Astrocyte (in vitro differentiated cells and primary cell): ENCODE measurements at places on chromosomes 7 and 10. TPM values are rescaled to one million over a fixed set of nuclear protein-coding genes. Genes with fewer than 3 reads are reported as not detected.

DNA sequence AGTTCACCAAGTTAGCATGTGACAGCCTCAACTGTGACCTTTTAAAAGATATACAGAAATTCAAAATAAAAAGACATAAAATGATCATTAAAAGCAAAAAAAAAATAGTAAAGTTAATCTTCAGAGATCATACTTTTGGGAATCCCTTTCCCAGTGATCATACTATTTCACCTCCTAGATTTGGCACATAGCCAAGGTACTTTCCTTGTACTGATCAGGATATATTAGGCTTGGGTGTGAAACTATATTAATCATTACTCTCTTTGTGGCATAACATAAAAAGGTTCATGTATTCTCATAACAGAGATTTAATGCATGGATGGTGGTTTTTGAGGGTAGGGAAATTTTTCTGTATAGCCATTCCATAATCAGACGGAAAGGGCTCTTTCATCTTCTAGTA lies 109.6 kb upstream of the ZWINT start:
- H3K4me3 ChIP-seq = no peak overlapping the region

Gene PBLD
- total RNA-seq = 5.7 and 6.1 TPM in 2 replicates

DNA sequence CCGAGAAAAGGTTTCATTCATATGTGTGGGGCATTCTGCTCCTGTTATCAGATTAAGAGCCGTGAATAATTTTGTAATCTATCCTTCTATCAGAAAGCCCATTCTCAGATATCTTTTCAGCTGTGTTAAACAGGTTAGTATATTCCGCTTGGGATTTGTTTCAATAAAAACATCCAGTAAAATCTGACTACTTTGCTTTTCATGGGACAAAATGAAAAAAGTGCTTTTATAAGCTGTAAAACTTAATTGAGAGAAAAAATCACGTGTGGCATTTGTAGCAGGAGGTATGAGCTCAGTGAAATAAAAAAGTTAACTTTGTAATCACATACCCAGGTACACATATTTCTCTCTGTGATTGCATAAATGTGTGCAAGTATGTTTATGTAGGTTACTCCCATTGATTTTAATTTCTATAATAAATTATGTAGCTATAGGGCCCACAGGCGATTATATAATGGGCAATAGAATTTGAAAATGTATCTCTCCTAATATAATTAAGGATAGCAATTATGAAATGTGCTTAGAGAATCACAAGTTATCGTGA lies 3.9 kb downstream of the MET start:
- H3K27ac ChIP-seq = no peak overlapping the region
- no peaks in the 10 kb centered on the region for H3K36me3 ChIP-seq
- H3K4me1 ChIP-seq = peaks cover 15% of the 10 kb centered on the region
- no peak overlapping the region for H3K4me3 ChIP-seq
- no peaks in the 10 kb centered on the region for H3K27me3 ChIP-seq

Gene RBM33
- 50.5 and 53.3 TPM in 2 replicates for total RNA-seq

Gene DOCK4
- 31.4 and 32.2 TPM in 2 replicates for total RNA-seq

DNA sequence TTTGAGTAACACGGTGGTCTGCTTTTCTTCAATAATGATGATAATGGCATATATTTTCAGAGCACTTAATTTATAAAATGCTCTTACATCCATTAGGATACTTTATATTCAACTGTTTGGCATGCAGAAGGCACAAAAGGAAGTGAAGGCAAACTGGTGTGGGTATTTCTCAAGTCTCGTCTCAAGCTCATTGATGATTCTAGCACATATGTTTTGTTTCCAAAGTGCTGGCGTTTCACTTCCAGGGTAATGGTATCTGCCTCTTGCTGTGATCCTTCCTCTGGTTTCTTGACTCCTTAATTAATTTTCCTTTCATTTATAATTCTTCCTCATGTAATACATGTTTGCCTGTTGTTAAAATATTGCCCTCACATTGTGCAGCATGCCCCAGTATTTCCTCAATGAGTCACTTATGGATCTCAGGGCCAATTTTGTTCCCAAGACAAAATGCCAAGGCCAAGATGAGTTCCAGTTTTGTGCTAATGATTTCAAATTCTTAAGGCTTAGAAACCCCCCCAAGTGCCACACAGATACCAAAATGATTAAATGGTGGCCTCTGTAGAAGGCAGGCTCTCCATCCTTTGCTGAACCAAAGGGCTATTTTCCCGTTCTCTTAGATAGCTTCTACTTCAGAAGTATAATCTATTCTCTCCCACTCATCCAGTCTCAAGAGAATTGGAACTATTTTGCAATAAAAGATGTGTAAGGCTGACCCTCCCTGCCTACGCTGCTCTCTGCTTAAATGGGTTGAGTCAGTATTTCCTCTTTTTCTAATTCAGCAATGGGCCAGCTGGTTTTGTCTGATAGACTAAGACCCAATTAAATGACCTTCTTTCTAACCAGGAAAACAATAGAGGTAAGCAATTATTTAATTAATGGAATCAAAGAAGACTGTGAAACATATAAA lies 171.2 kb downstream of the ZNF365 start:
- H3K4me1 ChIP-seq = no peaks in the 10 kb centered on the region
- H3K27me3 ChIP-seq = no peaks in the 10 kb centered on the region
- H3K36me3 ChIP-seq = no peaks in the 10 kb centered on the region
- no peak overlapping the region for H3K27ac ChIP-seq

GRCh38 chr7:44689427-44689826 lies 59.2 kb upstream of the ZMIZ2 start:
- H3K27me3 ChIP-seq = no peaks in the 10 kb centered on the region
- no peaks in the 10 kb centered on the region for H3K36me3 ChIP-seq
- DNase-seq = no peak
- peaks cover 9% of the 10 kb centered on the region for H3K4me1 ChIP-seq
- no peak overlapping the region for H3K4me3 ChIP-seq

DNA sequence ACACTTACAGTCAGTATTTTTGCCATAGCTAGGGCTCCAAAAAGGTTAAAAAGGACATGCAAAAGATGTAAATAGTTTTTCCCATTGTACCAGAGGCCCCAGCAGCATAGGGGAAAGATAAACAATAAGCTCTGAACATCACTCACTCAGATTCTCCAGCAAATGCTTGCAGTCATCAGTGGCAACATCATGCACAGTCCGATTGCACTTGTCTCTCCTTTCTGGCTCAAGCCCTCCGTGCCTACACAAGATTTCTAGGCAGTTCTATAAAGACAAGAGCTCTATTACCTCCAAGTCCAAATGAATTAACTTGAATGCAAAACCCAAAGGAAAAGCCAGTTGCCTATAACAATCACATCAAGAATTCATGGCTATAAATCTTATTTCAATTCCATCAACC lies 106.3 kb downstream of the CTTNBP2 start:
- H3K27ac ChIP-seq = no peak overlapping the region
- no peaks in the 10 kb centered on the region for H3K4me1 ChIP-seq
- H3K36me3 ChIP-seq = no peaks in the 10 kb centered on the region
- no peak for DNase-seq
- H3K27me3 ChIP-seq = no peaks in the 10 kb centered on the region
- no peak overlapping the region for H3K4me3 ChIP-seq

Gene CHRM2
- not detected in 2 replicates for total RNA-seq

Gene CHST3
- 42.9 and 43.5 TPM in 2 replicates for total RNA-seq

GRCh38 chr7:123096976-123097375 lies 101.5 kb upstream of the TAS2R16 start:
- H3K27ac ChIP-seq = no peak overlapping the region
- H3K27me3 ChIP-seq = no peaks in the 10 kb centered on the region
- H3K36me3 ChIP-seq = no peaks in the 10 kb centered on the region
- no peaks in the 10 kb centered on the region for H3K4me1 ChIP-seq
- no peak for DNase-seq

DNA sequence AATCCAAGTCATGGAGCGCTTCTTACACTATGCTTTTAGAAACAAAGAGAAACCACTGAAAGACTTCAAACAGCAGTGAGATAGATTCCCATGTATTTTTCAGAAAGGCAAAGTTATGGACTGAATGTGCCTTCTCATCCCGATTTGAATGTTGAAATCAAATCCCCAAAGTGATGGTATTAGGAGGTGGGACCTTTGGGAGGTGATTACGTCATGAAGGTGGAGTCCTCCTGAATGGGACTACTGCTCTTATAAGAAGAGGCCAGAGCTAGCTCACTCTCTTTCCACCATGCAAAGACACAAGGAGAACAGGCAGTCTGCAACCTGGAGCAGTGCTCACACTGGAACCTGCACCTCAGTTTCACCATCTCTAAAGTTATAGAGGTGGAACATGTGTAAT lies 1279.8 kb downstream of the GATA3 start:
- no peaks in the 10 kb centered on the region for H3K36me3 ChIP-seq
- no peaks in the 10 kb centered on the region for H3K4me1 ChIP-seq

GRCh38 chr7:10779465-10780399 lies 193.9 kb upstream of the PHF14 start:
- no peaks in the 10 kb centered on the region for H3K27me3 ChIP-seq
- no peak overlapping the region for H3K4me3 ChIP-seq
- H3K36me3 ChIP-seq = no peaks in the 10 kb centered on the region
- no peaks in the 10 kb centered on the region for H3K4me1 ChIP-seq
- DNase-seq = no peak

- H3K27me3 ChIP-seq = no peaks in the 10 kb centered on the region
- no peak overlapping the region for H3K27ac ChIP-seq
- no peaks in the 10 kb centered on the region for H3K4me1 ChIP-seq
- no peak overlapping the region for H3K4me3 ChIP-seq
- DNase-seq = no peak
These were observed 341.8 kb downstream of the ANKRD30A start for GRCh38 chr10:37467246-37467645.

- peak; percentile 10 for DNase-seq
- peaks cover 9% of the 10 kb centered on the region for H3K36me3 ChIP-seq
- H3K4me3 ChIP-seq = no peak overlapping the region
- no peak overlapping the region for H3K27ac ChIP-seq
- no peaks in the 10 kb centered on the region for H3K4me1 ChIP-seq
These were observed 26.7 kb downstream of the ERCC6 start for GRCh38 chr10:49512121-49512809.

GRCh38 chr7:100247152-100247757 lies 27.5 kb downstream of the PVRIG start:
- H3K27ac ChIP-seq = no peak overlapping the region
- H3K4me3 ChIP-seq = no peak overlapping the region
- peak; percentile 69 for DNase-seq
- H3K27me3 ChIP-seq = no peaks in the 10 kb centered on the region
- no peaks in the 10 kb centered on the region for H3K36me3 ChIP-seq
- peaks cover 6% of the 10 kb centered on the region for H3K4me1 ChIP-seq

Gene SH3PXD2A
- total RNA-seq = 17.3 and 25.8 TPM in 2 replicates

DNA sequence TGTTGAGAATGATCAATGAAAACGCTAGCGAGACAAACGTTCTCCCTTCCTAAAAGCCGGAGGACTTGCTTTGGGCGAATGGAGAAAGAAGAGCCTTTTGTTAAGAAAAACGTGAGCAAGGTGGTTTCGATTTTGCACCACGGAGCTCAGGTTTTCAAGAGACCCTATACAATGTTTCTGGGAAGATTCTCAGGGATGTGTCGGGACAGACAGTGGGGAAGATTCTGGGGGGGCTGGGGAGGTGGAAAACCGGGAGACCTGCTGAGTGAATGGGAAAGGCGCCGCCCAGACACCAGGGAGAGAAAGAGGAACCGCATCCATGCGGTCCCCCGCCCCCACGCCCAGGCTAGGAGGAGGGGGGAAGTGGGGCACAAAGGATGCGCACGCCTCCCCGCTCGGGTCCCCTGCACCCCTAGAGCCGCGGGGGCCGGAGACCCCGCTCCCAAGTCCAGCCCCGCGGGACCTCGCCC lies 745 bp downstream of the YWHAG start:
- no peak for DNase-seq
- H3K27me3 ChIP-seq = no peaks in the 10 kb centered on the region
- peaks cover 16% of the 10 kb centered on the region for H3K36me3 ChIP-seq
- H3K27ac ChIP-seq = peak overlapping the region; percentile 99

DNA sequence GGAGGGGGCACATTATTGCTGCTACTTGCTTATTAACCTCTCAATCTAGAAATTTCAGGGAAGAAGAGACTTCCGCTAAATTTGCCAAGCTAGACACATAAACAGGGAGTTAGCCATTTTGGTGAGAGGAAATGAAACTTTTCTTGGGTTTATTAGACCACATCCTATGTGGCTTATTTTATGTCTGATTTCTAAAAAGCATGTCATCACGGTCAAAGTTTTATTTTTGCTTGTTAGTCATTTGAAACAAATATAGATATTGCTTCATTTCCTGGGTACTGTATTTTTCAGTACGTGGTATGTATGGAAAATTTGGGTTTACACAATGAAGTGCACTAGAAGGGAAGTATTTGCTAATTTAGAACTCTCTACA lies 144.1 kb downstream of the TCF7L2 start:
- peak overlapping the region; percentile 13 for H3K27ac ChIP-seq
- H3K4me3 ChIP-seq = no peak overlapping the region
- H3K27me3 ChIP-seq = no peaks in the 10 kb centered on the region
- H3K4me1 ChIP-seq = peaks cover 14% of the 10 kb centered on the region
- H3K36me3 ChIP-seq = no peaks in the 10 kb centered on the region

Gene COL13A1
- total RNA-seq = 0.65 and 0.86 TPM in 2 replicates

Gene TRIL
- 0.45 and 0.72 TPM in 2 replicates for total RNA-seq

Gene SLC13A4
- 0.07 TPM in 1 of 2 replicates, not detected in the other for total RNA-seq

- H3K4me1 ChIP-seq = no peaks in the 10 kb centered on the region
- DNase-seq = no peak
- no peak overlapping the region for H3K27ac ChIP-seq
- H3K36me3 ChIP-seq = no peaks in the 10 kb centered on the region
- H3K4me3 ChIP-seq = no peak overlapping the region
These were observed 39.6 kb downstream of the COBL start for GRCh38 chr7:51276967-51277366.

- H3K4me3 ChIP-seq = no peak overlapping the region
- no peaks in the 10 kb centered on the region for H3K4me1 ChIP-seq
- H3K27ac ChIP-seq = no peak overlapping the region
- no peaks in the 10 kb centered on the region for H3K36me3 ChIP-seq
- H3K27me3 ChIP-seq = no peaks in the 10 kb centered on the region
- no peak for DNase-seq
These were observed 22.7 kb upstream of the IKZF1 start for GRCh38 chr7:50281680-50282445.

GRCh38 chr10:104323085-104323484 lies 15.2 kb downstream of the ITPRIP start:
- no peaks in the 10 kb centered on the region for H3K27me3 ChIP-seq
- peaks cover 48% of the 10 kb centered on the region for H3K4me1 ChIP-seq
- no peaks in the 10 kb centered on the region for H3K36me3 ChIP-seq
- DNase-seq = no peak
- no peak overlapping the region for H3K27ac ChIP-seq

DNA sequence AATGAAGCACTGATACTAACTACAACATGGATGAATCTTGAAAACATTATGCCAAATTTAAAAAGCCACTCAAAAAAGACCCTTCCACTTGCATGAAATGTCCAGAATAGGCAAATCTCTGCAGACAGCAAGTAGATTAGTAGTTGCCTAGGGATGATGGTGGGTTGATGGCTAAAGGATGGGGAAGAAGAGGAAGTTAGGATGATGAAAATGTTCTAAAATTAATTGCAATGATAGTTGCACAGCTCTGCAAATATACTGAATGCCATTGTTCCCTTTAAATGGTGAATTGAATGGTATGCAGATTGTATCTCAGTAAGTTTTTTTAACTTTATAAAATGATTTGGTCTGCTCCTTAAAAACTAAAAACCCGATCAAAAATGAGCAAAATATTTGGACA lies 7.3 kb upstream of the LIPA start:
- no peak for DNase-seq
- peaks cover 7% of the 10 kb centered on the region for H3K4me1 ChIP-seq
- H3K36me3 ChIP-seq = no peaks in the 10 kb centered on the region
- H3K27ac ChIP-seq = no peak overlapping the region
- no peak overlapping the region for H3K4me3 ChIP-seq

- DNase-seq = no peak
- H3K36me3 ChIP-seq = no peaks in the 10 kb centered on the region
- H3K4me1 ChIP-seq = no peaks in the 10 kb centered on the region
- H3K27me3 ChIP-seq = no peaks in the 10 kb centered on the region
- H3K27ac ChIP-seq = no peak overlapping the region
- H3K4me3 ChIP-seq = no peak overlapping the region
These were observed 44.0 kb downstream of the RUNDC3B start for GRCh38 chr7:87672217-87672616.
